ENCODE measurements at places on chromosomes 16 and 17. TPM values are rescaled to one million over a fixed set of nuclear protein-coding genes. Genes with fewer than 3 reads are reported as not detected.

The TVP23B gene
- total RNA-seq, result 42.4 TPM

The KRTAP2-2 gene
- not detected for total RNA-seq

The KRT12 gene
- not detected for total RNA-seq

The CHST5 gene
- total RNA-seq, result 0.92 TPM

The LDHD gene
- total RNA-seq, result 6.7 TPM

The LPO gene
- 0.23 TPM for total RNA-seq

The HS3ST2 gene
- total RNA-seq, result 4.2 TPM

The C17orf78 gene
- total RNA-seq, result not detected

The E4F1 gene
- 21.7 TPM for total RNA-seq

The RAB11FIP3 gene
- total RNA-seq, result 33.4 TPM

The MYCBPAP gene
- total RNA-seq, result 1.8 TPM
